ENCODE measurements at places on chromosomes 13 and 19.
A peak's percentile ranks its signal among the peaks of the same experiment; 100 is the strongest.

DNA sequence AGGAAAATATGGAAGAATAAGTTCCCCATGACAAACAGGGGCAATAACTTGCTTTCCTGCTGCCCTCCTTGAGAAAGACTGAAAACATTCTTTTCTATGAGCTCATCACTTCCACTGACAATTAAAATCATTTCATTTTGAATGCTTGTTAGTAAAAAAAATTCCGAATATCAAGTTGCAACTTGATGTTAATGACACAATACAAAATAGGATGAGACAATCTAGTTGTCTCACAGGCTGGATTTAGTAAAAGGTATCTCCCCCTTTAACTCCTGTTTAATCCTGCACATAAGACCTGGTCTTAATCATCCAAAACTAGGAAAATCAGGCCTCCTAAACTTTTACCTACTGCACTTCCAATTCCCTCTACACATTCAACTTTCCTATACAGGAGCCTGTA is 24.7 kb downstream of the IRS2 start:
- DNase-seq = no peak

DNA sequence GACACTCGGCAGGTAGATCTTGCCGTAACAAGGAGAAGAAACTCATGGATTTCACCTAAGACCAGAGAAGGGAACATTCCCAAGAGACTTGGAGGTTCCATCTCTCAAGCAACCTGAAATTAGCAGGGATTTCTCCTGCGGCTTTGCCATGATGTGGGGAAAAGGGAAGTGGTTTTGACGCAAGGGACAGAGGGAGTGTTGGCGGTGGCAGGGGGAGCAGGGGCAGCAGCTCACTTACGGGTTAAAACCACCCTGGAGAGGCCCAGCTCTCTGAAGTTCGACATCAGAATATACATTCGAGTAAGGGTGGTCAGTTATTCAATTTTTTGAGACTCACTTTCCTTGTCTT is 76.1 kb upstream of the POMP start:
- no peak for DNase-seq

DNA sequence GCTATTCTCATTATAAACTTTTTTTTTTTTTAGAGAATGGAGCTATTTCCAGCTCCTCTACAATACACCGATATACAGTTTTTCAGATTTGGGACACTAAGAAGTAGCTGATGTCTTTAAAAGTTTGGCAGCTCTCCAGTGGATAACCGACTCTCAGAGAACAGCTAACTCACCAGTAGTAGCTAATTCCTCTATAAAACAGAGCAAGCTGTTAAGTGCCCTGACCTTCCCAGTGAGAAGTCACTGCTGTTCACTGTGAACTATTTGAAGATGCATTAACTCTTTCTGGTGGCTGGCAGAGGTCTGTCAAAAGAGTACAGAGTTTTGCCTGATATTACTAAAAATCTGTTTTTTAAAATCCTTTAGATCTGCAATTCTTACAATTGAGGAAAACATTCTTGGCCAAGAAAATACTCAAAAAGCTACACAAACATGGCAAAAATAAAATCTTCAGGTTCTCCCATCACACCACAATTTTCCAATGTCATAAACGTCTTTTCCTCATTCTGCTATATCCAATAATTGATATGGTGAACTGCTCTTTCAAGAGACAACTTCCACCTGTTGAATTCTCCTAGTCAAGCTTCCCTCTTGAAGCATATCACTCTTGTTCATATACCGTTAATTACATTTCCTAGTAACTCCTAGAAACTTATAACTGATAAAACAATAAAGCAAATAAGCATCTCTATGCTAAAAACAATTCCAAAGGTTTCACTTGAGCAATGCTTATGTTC is 44.2 kb downstream of the TBC1D4 start:
- peak; percentile 45 for DNase-seq

- no peak for DNase-seq
Measured at GRCh38 chr19:21483589-21484170, 21.7 kb upstream of the ZNF429 start.

DNA sequence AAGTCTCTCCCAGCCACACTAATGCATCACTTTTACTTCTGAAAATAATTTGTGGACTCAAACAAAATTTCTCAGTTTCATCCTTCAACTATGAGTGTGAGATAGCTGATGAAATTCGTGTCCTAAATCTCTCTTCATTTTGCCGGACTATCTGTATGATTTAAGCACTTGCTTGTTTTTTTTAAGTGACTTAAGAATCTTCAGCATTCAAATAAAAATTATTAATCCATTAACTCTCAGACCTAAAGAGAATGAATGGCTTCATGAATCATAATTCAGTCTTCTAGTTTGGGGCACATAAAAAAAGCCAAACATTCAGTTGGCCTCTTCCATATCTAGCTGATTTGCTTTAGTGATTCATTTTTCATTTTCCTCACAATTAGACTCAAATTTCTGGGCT is 579.5 kb downstream of the DCT start:
- DNase-seq = no peak

DNA sequence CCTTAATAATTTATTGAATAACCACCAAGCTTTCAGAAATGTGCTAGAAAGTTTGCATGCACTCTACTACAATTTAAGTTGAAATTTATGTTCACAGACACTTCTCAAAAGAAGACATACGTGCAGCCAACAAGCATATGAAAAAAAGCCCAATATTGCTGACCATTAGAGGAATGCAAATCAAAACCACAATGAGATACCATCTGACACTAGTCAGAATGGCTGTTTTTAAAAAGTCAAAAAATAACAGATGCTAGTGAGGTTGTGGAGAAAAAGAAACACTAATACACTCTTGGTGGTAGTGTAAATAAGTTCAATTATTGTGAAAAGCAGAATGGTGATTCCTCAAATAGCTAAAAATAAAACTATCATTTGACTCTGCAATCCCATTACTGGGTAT is 308.8 kb upstream of the PCDH9 start:
- no peak for DNase-seq

GRCh38 chr19:46022431-46023310 is at the start of gene PGLYRP1:
Gene PGLYRP1 (minus strand): TSS chr19:46023053. CDS start chr19:46023021, 32 bp downstream.
- no peak for DNase-seq

DNA sequence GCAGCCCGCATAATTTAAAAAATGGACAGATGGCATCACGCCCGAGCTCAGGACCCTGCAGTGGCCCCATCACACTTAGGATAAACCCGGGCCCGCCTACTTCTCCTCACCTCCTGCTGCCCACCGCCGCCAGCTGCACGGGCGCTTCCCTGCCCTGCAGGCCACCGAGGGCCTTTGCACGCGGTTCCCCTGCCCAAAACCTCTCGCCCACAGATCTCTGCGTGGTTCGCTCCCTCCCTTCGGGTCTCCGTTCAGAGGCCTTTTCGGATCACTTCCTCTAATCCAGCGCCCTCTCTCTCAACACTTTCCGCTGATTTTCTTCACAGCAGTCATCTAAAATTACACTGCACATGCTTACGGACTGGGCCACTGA is 1.8 kb downstream of the SHISA7 start:
- DNase-seq = no peak

GRCh38 chr19:33503030-33503429 is 18.6 kb downstream of the PEPD start:
- no peak for DNase-seq

- DNase-seq = no peak
Measured at GRCh38 chr13:20579191-20579590, 12.2 kb downstream of the IFT88 start.

DNA sequence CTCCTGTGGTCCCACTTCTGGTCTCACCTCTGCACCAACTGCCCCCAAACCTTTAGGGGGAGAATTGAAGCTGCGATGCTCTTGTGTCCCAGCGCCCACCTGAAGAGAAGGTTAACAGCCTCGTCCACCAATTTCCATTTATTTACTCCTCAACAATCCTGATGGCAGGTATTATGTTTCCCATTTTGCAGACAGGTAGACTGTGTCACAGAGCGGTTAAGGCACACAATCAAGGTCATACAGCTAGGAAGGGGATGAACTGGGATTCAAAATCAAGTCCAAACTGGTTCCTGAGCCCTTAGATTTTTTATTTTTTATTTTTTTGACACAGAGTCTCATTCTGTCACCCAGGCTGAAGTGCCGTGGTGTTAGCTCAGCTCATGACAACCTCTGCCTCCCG is 6.2 kb downstream of the DNASE2 start:
- DNase-seq = no peak

DNA sequence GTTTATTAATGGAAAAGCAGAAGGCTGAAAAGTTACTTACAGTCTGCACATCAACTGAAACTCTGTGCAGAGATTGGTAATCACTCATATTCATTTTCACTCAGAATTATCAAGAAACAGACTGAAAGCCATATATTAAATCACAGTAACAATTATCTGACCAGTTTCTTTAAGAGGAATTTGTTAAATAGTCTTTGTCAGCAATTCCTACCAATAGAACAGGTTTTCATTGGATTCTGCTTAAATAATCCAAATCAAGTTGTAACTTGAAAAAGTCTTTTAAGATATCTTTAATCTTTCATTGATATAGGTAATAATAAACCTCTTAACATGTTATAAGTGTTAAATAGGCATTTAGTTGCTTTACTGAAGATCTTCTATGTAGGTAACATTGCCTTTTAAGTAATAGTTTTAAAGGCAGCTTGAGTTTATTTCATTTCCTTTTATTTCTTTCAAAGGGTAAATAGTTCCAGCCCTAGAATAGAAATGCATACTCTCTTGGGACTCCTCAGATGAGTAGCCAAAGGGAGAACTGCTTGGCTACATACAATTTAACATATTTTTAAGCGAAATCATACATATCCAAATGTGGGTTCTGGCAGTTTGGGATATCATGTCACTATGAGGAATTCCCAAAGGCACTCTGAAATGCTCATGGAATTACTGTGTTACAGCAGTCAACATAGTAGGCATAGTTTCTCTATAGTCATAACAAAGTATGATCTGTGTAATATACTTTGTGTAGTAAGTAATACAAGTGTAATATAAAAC is 326.0 kb upstream of the SPRY2 start:
- DNase-seq = no peak

- DNase-seq = peak; percentile 69
Measured at GRCh38 chr13:105463011-105463501, 1072.4 kb downstream of the EFNB2 start.

- DNase-seq = no peak
Measured at GRCh38 chr13:92849381-92849780, 377.2 kb upstream of the GPC6 start.

DNA sequence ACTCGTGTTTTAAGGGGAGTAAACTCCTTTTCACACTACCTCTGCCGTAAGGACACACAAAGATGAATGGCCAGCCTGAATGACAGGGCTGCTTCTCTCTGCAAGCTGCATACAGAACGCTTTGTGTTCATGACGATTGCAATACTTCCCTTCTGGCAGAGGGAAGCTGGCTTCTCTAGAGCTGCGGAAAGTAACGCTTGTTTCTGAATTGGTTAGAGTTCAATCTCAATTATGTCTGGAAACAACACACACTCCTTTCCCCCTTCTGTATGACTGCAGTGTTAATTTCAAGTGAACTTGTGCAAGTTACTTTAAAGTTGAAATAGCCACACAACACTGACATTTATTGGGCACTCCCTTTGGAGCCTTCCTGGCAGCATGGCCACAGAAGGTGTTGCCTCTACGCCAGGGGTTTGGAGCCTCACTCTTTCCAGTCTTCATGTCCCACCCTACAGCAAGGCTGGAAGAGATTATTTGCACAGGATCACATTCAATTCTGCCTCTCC is 242.6 kb downstream of the NDFIP2 start:
- DNase-seq = no peak

DNA sequence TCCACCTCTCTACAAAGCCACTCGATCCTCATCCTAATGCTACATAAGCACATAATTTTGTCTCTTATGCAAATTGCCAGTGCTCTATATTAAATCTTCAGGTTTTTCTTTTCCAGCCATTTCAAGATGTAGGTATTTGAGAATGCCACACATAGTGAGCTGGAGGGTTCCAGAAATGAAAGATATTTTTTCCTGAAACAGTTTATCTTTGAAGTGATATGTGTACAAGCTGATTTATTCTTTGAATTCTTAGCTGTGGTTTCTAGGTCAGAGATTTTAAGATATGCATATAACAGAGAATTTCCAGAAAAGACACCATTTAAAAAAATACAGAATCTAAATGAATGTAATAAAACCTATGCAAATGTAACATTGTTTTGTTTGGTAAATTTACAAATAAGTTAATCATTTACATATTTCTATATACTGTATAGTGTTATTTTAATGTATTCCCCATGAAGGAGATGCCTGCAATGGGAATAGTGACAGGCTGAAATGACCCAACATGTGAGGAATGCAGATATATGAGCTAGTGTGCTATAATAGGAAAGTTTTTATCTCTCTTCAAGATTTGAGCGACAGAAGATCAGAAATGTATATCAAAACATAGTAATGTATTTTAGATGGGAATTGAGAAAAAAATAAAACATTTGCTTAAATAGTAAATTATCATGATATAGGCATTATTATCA is 570.2 kb downstream of the SLITRK1 start:
- no peak for DNase-seq

GRCh38 chr13:52359534-52359933 is 46.4 kb downstream of the THSD1 start:
- DNase-seq = peak; percentile 43

DNA sequence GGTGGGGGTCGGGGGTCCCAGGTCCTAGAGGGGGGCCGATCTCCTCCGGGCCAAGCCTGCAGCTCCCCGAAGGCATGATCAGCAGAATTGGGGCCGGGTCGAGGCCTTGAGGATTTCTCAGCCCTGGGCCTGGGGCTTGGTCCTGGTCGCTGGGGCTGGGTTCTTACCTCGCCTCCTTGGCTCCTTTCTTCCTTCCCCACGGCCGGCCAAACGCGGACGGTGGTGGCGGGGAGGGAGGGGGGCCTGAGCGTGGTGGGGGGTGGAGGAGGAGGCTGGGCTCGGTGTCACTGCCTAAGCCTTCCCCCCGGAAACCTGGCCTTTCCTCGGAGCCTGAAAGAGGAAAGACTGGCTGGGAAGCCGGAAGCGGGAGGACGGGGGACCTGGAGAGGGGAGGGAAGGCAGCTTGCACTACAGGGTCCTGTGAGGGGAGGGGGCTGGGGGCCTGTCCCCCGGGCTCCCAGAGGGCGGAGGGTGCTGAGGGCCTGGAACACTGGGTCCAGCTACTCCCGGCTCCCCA is at the start of gene ZNF579:
TSS of gene ZNF579 (minus strand) at position 221 of the 517 bp plus-strand sequence. CDS start 1,209 bp downstream, outside the sequence.
- peak; percentile 80 for DNase-seq

DNA sequence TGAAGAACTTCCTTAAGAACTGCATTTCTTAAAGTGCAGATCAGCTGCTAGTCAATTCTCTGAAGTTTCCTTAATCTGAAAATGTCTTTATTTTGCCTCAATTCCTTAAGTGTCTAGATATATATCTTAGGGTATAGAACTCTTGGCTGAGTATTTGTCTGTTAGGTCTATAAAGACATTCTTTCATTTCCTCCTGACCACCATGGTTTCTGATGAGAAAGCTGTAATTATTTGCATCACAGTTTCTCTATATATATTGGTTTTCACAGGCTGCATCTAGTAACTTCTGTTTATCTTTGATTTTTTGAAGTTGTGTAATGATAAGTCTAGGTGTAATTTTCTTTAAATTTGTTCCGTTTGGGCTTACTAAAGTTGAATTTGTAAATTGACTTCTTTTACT is 15.2 kb downstream of the NDFIP2 start:
- DNase-seq = no peak

DNA sequence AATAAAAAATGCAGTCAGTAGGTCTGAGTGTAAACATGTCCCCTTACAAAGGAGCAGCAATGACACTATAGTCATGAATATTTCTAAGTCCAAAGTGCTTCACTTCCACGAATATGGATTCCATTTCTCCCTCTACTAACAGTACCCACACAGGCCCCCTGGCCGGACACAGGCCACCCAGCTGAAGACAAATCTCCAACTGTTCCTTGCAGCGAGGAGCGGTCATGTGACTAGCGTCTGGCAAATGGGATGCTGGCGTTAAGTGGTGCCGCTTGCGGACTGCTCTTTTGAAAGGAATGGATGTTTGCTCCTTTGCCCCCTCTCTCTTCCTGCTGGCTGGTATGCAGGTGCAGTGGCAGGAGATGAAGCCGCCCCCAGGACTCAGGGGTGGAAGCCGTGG is 16.2 kb downstream of the PPP1R12C start:
- DNase-seq = no peak

All from left renal pelvis (tissue), 4 donors.